ENCODE measurements at places on chromosomes 13 and 19. TPM values are rescaled to one million over a fixed set of nuclear protein-coding genes. Genes with fewer than 3 reads are reported as not detected.

ANKLE1 gene
- total RNA-seq: 1.4 TPM

PEAK3 gene
- total RNA-seq: not detected

MARCHF2 gene
- total RNA-seq: 265 TPM

FBXO17 gene
- 21.8 TPM for total RNA-seq

KLK15 gene
- not detected for total RNA-seq

SERP2 gene
- 1.4 TPM for total RNA-seq

PAN3 gene
- 16.3 TPM for total RNA-seq

LRP3 gene
- 11.6 TPM for total RNA-seq

NLRP9 gene
- total RNA-seq: not detected

ZIC5 gene
- not detected for total RNA-seq

Data from epithelial cell of umbilical artery (primary cell).